Heart right ventricle (tissue), 16 donors: ENCODE measurements at places on chromosomes 5 and 9. TPM values are rescaled to one million over a fixed set of nuclear protein-coding genes. Genes with fewer than 3 reads are reported as not detected.

DNA sequence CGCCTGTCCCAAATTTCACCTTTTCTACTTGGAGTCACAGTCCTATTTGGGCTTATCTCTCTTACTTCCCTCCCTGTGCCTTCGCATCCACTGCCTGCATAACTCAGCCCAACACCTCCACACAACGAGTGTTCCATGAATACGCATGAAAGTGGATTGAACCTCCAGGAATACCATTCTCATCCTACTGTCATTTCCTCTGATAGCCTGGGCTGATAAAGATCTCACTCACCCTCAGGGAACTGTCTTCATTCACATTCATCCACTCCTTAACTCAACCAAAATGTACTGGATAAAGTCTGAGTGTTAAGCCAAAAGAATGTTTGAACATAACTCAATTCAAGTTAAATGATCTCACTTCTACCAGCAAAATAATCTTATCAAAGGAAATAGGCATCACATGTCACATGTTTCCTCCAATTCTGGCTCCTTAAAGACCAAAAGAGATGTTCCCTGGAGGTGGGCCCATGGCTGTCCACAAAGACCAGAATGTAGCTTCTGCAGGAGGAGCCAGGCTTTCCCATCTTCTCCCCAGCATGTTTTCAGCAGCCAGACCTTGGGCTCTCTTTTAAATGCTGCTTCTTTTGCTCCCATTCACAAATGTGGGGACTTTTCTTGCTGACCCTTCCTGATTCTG, 28.4 kb upstream of the TRIO start:
- DNase-seq, result no peak

DNA sequence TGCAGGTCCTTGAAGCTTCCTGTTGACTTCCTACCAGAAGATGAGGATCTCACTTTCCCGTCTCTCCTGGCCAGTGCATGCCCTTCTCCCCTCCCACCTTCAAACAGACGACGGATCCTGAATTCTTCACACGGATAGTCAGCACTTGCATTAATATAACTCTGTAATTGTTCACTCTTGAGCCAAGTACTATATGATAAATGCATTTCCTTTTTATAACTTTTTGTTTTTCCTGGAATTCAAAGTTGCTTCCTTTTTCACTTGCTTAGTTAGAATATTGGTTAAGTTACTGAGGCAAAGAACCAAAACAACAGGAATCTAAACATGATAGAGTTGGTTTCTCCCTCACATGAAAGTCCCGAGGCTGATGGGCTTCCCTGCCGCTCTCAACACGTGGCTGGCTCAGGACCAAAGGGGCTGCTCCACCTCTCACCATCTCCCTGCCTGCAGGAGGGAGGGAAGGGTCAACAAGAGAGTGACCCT, 20.2 kb upstream of the EGFL7 start:
- DNase-seq, result no peak

GRCh38 chr5:41893074-41893851, 10.9 kb upstream of the RIMOC1 start:
- no peak for DNase-seq

DNA sequence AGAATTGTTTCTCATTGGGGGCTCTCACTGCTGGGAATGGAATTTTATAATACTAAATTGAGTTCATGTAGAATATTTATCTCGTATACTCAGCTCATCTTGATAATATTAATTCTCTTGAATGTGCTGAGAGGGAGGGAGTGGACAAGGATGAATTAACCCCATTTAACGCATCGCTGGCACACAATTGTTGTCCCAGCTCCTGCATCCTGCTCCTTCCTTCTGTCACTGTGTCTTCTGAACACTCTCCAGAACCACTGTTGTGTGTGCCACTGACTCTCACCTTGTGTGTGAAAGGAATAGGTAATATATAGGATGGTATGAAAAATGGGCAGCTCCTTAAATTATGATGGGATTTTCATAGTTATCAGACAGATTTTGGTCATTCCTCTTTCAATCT, 267.3 kb downstream of the MTRR start:
- no peak for DNase-seq

PHYHD1 gene
- total RNA-seq, result 18.9 TPM
